C1 segment of cervical spinal cord (tissue), 14 donors: ENCODE measurements at places on chromosomes 2 and 18.

- no peak for DNase-seq
These were observed 60.2 kb upstream of the FAM117B start for GRCh38 chr2:202574541-202574940.

GRCh38 chr18:66252703-66253102 is 351.2 kb downstream of the CDH19 start:
- no peak for DNase-seq

GRCh38 chr2:45394842-45395241 is 216.2 kb downstream of the SRBD1 start:
- no peak for DNase-seq

DNA sequence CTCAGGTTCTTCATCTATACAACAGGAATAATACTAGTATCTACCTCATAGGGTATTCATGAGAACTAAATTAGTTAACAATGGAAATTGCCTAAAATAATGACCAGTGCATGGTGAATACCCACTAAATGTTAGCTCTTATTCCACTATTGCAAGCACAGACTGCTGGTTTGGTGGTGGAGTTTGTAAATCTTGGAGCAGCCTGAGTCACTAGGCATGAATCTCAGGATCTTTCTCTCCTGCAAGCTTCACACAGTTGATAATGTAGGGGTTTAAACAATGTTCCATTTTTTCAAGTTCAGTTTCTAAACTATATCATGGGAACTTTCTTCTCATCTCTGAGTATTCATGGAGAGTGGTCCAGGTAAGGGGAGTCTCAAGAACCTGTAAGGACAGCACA is 84.0 kb downstream of the OSR1 start:
- DNase-seq: no peak

- DNase-seq: no peak
These were observed 61.5 kb upstream of the DOCK10 start for GRCh38 chr2:225103737-225104141.

DNA sequence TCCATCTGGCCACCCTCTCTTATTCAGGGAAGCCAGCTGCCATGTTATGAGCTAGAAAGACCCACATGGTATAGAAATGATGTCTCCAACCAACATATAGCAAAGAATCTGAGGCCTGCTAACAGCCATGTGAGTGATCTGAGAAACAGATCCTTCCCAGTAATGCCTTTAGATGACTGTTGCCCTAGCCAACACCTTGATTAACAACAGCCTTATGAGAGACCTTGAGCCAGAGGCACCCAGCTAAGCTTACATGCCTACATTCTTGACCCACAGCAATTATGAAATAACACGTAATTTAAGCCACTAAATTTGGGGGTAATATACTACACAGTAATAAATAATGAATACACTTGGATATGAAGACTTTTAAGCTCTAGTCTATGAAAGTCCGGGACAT is 13.0 kb downstream of the KANSL1L start:
- no peak for DNase-seq
